Urinary bladder (tissue), 4 donors: ENCODE measurements at places on chromosomes 5 and 9. TPM values are rescaled to one million over a fixed set of nuclear protein-coding genes. Genes with fewer than 3 reads are reported as not detected.

The FBXO10 gene
- 5.9 TPM for polyA plus RNA-seq

The FIBCD1 gene
- polyA plus RNA-seq = 2.4 TPM

The GABRA6 gene
- not detected for polyA plus RNA-seq

The GARIN3 gene
- not detected for polyA plus RNA-seq

The DNAJB5 gene
- polyA plus RNA-seq = 89.8 TPM

The PCDHGB5 gene
- 4.7 TPM for polyA plus RNA-seq

The GPX8 gene
- polyA plus RNA-seq = 20.5 TPM

The PCDHA4 gene
- 0.28 TPM for polyA plus RNA-seq

The MARCHF11 gene
- 0.06 TPM for polyA plus RNA-seq

The ZFP2 gene
- polyA plus RNA-seq = 1.8 TPM

The GOLM1 gene
- 22.4 TPM for polyA plus RNA-seq

The ZDHHC11 gene
- polyA plus RNA-seq = 5.9 TPM

The EIF4E1B gene
- polyA plus RNA-seq = not detected

The CCNJL gene
- polyA plus RNA-seq = 2.0 TPM

The IFNA2 gene
- polyA plus RNA-seq = not detected

The SPAAR gene
- polyA plus RNA-seq = 1.4 TPM

The JAKMIP2 gene
- polyA plus RNA-seq = 0.49 TPM

The PCDHA9 gene
- polyA plus RNA-seq = 0.03 TPM

The EDIL3 gene
- 19.2 TPM for polyA plus RNA-seq

The PCDHB16 gene
- 2.4 TPM for polyA plus RNA-seq

The EPB41L4B gene
- 1.2 TPM for polyA plus RNA-seq

The PCDHA10 gene
- polyA plus RNA-seq = 0.13 TPM

The HNRNPK gene
- polyA plus RNA-seq = 376 TPM

The PDE6A gene
- 0.01 TPM for polyA plus RNA-seq

The OTP gene
- polyA plus RNA-seq = not detected

The NIPAL4 gene
- 14.6 TPM for polyA plus RNA-seq

The PCDHAC1 gene
- polyA plus RNA-seq = 0.13 TPM

The GIN1 gene
- 6.4 TPM for polyA plus RNA-seq

The THBS4 gene
- polyA plus RNA-seq = 2.8 TPM

The ADAMTS2 gene
- 22.8 TPM for polyA plus RNA-seq

The C9orf50 gene
- polyA plus RNA-seq = 0.28 TPM

The EQTN gene
- polyA plus RNA-seq = 0.13 TPM

The RIMOC1 gene
- polyA plus RNA-seq = 12.0 TPM
